ENCODE measurements at places on chromosomes 7 and 10.

DNA sequence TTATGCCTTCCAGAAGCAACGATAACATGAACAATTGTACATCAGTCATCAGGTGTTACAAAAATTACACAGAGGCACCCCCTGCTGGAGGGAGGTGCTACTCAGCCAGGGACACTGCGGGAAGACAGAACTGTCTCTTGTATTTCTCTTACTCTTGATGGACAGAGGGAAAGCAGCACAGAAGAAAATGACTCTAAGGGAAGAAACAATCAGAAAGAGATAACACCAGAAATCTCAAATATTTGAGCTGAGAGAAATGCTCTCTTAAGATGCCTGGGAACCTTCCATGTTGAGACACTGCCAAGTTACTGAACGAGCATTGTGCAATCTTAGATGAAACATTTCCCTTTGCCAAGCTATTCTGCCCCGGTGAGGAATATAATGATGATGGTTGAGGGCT lies 227.6 kb upstream of the NPSR1 start:
- DNase-seq: no peak

GRCh38 chr10:58266826-58267712 lies 625 bp downstream of the IPMK start:
- DNase-seq: peak; percentile 86

DNA sequence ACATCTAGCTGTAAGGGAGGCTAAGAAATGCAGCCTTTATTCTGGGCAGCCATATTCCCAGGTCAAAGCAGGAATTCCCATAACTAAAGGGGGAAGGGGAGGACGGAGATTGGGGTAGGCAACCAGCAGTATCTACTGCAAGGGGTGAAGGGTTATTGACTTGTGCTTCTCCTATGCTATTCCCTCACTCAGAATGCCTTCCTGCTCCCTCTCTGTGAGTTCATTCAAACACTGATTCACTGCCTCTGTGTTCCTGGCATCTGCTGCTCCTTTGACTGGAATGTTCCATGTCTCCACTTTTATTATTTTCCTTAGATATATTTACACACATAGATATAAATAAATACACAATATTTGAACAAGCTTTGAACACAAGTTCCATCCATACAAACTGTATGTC lies 11.1 kb downstream of the HTR7 start:
- no peak for DNase-seq

DNA sequence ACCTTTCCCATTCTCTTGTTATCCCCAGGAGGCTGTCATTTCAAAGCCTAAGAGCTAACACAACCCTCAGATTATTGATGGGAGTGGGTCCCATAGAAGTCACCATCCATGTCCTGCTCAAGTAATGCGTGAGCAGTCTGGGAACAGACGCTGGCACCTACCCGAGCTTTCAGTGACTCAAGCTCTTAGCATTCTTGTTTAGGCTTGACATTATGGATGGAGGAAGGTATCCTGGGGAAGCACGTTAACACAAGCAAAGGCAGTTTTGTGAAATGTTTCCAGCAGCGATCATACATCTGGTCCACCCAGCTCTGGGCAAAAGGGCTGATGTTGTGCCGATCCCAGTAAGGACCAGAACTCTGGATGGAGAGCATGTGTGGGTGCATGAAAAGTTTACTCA lies 30.0 kb upstream of the AUTS2 start:
- no peak for DNase-seq

DNA sequence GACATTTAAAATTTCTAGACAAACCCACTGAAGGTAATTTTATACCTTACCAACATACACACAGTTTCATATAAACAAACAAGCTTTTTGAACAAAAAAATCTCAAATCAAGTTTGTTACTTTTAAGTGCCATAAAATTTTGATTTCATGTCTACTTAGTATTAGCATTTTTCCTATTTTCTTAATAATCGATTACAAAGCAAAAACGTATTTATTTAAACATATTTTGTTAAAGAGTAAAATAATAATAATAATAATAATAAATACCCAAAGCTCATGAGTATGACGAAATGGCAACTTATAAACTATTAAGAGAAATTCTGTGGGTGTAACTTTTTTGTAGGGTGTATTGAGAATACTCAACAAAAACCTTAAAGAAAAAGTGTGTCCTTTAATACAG lies 177.6 kb downstream of the GALNT11 start:
- no peak for DNase-seq

DNA sequence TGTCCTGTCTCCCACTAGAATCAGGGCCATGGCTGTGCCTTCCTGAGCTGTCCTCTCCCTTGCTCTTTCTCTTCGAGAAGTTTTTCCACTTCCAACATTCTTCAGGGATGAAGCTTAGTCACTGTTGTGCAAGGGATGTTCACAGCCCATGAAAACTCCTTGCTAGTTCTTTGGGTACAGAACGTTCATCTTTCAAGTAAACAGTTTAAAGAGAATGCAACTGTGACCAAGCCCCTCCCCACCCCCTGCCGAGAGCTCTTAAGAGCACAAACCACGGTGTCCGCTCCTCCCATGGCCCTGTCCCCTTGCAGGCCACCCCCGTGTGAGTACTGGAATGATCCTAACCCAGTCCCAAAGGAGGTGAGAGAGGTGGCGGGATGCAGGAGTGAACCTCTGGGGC lies 161.1 kb upstream of the RHEB start:
- DNase-seq: no peak

GRCh38 chr10:5168897-5169420 lies 16.0 kb downstream of the AKR1C8 start:
- no peak for DNase-seq

DNA sequence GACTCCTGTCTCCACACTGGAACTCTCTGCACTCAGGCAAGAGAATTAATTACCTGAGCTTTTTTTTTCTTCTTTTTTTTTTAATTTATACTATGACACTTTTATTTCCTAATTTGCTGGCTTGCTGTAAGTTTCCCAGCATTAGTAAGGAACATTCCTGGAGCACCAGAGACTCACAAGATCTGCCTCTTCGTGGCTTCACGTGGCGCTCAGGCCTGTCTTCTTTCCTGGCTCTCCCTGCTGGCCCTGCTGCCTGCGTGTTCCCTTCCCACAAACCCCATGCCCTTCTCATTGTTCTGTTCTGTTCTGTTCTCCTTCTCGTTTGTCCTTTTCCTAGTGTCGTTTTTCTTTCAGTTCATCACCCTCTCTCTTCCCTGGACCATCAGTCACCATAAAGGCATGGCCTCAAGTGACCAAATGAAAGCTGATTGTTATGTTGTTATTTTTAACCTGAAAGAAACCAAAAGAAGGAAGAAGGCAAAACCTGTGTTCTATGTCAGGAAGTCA lies 591.6 kb upstream of the PFKP start:
- DNase-seq: no peak

GRCh38 chr10:86113044-86113443 lies 253.6 kb downstream of the GRID1 start:
- no peak for DNase-seq

GRCh38 chr7:25007668-25008067 lies 27.7 kb upstream of the OSBPL3 start:
- DNase-seq: no peak

- DNase-seq: no peak
Observed at GRCh38 chr7:147556317-147556716, 1034.2 kb upstream of the C7orf33 start.

DNA sequence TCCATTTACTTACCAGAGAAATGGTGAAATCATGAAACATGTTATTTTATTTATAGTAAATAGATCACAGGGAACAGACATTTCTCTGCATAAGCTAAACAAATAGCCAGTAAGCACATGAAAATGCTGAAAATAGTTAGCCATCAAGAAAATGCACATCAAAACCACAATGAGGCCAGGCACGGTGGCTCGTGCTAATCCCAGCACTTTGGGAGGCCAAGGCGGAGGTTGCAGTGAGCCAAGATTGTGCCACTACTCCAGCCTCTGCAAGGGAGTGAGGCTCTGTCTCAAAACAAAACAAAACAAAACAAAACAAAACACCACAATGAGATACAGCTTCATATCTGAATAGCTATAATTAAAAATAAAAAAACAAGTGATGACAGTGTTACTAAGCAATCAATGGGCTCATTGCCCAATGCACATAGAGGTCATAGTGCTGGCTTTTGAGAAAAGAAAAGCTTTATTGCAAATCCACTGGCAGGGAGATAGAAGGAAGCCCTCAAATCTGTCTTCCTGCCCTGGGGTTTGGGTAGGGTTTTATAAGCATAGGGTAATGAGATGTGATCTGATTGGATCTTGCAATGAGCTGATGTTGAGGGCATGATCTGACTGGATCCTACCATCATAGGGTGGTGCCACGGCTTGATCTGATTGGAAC lies 16.2 kb downstream of the CSTF2T start:
- no peak for DNase-seq

DNA sequence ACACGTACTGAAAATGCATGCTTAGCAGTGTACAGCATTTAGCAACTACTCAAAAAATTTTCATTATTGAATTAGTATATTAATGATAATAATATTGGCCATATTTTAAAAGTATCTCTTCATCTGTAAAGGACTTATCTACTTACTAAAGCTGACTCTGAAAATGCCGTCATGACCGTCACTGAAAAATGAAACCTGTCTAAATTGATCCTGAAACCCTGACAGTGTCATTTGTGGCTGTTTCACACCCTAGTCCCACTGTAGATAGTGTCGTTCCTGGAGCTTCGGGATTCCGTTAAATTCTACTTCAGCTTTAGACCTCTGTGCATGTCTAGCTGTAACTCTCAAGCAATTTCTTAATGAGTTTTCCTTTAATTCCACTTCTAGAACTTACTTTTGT lies 35.8 kb upstream of the EZH2 start:
- DNase-seq: no peak

GRCh38 chr10:95543459-95543858 lies 17.7 kb downstream of the SORBS1 start:
- no peak for DNase-seq

DNA sequence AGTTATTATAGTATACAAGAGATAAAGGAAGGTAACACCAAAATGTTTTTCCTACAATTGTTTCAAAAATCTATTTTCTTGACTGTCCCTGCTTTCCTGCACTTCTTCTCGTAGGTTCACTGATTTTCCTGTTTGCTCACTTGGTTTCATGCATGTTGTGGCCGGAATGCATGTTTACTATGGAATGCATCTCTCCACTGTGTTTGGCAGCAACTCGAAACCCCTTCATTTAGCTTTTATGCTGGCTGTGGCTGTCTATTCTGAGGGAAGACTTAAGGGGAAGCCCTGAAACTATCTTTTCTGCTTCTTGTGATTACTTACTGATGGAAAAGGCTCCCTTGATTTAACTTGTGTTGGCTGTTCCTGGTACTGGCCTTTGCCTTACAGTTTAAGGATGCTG lies 120.3 kb downstream of the NRG3 start:
- DNase-seq: no peak

DNA sequence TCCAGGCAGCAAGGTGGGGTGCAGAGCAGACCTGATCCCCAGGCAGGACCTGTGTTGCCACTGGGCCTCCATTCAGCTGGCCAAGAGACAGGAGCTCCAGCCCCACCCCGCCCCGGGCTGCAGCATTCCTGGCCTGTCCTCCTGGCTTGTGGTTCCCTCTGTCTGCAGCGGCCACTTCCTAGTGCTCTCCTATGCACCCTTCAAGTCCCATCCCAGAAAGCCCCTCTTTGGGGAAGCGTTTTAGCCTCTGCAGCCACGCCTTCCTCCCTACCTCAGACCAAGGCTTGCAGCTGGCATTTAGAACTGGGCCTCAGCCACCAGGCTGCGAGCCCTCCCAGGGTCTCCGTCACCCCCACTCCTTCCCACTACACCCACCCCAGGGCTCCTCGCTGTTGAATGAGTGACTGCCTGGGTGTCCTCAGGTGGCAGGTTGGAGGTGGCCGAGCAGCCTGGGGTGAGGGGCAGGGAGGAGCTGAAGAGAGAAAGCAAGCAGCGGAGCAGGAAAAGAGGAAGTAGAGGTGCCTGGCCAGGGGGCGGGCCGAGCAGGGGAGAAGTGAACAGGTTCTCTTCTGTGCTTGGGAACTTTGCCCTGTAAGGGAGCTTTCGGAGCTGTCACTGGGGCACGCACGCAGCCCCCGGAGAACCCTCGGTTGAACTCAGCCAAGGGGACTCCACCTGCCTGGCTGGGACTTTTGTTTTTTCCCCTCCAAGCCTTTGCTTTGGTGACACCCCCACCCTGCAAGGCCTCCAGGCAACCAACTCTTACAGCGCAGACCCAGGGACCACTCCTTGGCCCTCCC lies 109.1 kb upstream of the TNRC18 start:
- DNase-seq: peak; percentile 64

DNA sequence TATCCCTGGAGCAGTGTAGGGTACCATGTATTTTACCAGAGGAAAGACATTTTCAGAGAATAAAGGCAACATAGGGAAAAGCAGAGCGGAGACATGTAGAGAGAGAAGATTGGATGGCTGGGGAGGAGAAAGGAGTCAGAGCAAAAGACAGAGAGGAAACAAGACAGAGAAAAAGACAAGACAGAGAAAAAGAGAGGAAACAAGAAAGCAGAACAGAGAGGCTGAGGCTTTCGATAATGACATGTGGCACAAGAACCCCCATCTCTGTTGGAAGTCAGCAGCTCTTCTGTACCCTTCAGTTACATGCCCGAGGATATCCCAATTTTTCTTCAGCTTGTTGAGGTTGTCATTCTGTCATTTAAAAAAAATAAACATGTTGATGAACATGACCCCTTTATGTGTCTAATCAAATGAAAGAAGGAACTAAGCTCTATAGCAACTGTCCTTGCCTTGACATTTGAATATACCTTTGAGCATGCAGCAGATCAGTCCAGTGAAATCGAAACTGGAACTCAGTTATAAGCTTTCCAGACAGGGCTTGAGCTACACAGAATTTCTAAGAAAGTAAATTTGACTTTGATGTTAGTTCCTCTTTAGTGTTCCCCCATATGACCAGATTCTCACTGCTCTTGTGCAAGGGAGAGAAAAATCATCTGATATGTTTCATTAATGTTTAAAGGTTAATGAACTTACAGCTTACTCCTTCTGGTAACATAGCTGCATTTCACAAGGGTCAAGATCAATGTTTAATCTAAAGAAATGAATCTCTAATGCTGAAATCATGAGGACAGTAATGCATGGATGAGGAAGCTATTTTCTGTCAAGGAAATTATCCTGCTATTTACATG lies 75.1 kb upstream of the SP4 start:
- DNase-seq: peak; percentile 93

Data from inflammatory macrophage (primary cell).